ENCODE measurements at places on chromosomes 5 and 9.

GRCh38 chr5:55031492-55031891, 7.4 kb downstream of the GZMK start:
- DNase-seq: no peak

GRCh38 chr5:172869691-172870090, 35.6 kb downstream of the ERGIC1 start:
- DNase-seq: no peak

DNA sequence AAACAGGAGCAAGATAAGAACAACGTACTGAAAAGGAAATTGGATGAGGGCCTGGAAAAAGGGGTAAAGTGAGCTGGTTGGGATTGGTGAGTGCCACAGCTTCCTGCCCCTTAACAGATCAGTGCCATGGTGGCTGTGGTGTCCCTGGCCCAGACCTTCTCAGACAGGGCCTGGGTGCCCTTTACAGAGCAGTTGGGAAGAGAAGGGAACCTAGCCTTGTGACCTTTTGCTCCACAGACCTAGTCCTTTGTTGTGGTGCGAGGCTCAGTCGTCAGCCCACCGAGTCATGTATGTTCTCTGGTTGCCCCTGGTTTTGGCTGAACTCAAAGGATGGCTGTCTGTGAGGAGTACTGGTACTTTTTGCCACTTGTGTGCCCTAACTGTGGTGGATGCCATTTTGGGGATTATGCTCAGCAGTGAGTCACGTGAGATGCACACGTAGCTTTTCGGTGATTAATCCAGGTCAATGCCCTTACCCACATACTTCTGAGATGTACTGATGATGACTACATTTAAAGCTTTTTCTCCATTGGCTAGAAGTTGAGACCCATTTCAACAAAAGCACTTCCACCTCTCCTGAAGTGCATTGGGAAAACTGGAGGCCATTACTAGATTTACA, 48.4 kb downstream of the EXOSC2 start:
- DNase-seq: no peak

DNA sequence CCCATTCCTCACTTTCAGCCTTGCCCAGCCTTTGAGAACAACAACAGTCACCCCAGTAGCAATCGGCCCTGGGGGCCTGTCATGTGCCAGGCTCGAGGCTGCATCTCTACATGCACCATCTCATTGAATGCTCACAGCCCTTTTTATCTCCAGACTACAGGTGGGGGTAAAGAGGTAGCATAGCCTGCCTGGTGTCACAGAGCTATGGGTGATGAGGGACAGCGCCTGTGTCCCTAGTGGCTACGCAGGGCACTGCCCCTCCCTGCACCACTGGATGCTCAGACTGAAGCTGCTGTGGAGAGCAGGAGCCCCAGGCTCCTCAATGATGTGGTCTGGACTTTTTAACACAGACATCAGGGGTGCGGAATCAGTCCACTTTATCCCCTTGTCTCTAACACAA, 2.8 kb downstream of the CAMK2A start:
- DNase-seq: no peak

- DNase-seq: no peak
Observed at GRCh38 chr5:133878236-133878555, 90.2 kb downstream of the C5orf15 start.
